ENCODE measurements at places on chromosomes 1 and 21.
A peak's percentile ranks its signal among the peaks of the same experiment; 100 is the strongest.

- DNase-seq: peak; percentile 55
Observed at GRCh38 chr1:224106568-224107281, 7.2 kb upstream of the FBXO28 start.

DNA sequence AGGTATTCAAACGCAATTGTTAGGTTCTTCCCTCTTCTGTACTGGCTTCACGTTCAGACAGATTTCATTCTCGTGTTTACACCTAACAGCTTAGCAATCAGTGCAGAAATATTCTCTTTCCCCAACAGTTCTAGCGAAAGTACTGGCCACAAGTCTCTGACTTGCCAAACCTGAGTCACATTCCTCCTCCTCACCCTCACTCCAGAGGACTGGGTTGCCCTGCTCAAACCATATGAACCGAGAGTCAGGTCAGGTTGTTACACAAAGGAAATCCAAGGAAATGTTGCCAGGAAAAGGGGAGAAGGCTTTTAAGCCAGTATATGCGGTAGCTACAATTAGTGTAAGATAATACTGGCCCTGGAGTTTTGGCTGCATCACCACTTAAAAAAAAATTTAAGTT lies 282.5 kb downstream of the RGS7 start:
- DNase-seq: no peak

DNA sequence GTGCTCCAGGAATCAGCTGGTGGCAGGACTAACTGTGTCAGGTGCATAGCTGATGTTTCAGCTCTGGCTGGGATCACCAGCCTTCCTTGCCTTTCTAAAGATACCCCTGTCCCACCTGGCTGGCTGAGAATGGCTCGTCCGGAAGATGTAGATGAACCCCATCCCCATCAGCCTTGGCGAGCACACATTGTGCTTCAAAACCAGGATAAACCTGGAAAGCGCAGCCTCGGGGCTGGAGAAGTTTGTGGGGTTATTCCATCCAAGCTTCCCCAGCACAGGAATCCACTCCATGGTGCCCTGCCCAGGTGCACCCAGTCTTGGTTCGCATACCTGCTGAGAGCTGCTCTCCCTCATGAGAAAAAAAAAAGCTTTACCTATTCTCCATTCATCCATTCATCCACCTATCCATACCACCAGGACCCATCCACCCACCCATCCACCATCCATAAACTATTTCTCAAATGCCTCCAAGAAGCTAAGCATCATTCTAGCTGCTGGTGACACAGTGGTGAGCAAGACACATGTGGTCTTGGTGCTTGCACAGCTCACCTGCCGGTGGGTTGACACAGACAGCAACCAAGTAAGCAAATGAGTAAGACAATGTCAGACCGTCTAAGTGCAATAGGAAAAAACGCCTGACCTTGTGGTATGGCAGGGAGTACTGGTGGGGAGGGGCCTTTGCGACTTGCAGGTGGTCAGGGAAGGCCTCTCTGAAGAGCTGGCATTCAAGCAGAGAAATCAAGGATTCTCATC lies 94.0 kb downstream of the DMRTB1 start:
- DNase-seq: no peak

- no peak for DNase-seq
Observed at GRCh38 chr1:207455183-207455754, 1.1 kb downstream of the CR2 start.

- no peak for DNase-seq
Observed at GRCh38 chr21:27536319-27536718, 569.4 kb upstream of the ADAMTS5 start.

DNA sequence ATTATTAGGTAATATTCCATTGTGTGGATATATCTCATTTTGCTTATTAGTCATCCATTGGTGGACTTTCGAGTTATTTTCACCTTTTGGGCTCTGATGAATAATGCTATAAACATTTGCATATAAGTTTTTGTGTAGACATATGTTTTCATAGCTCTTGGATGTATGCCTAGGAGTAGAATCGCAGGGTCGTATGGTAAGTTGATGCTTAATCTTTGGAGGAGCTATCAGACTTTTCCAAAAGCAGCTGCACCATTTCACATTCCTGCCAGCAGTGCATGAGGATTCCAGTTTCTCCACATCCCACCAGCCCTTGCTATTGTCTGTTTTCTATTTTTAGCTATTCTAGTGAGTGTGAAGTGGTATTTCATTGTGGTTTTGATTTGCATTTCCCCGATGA lies 120.3 kb upstream of the TMEM51 start:
- DNase-seq: no peak
